Suppressor macrophage treated with lipopolysaccharide for 1 hour (primary cell): ENCODE measurements at places on chromosomes 1 and 21.

DNA sequence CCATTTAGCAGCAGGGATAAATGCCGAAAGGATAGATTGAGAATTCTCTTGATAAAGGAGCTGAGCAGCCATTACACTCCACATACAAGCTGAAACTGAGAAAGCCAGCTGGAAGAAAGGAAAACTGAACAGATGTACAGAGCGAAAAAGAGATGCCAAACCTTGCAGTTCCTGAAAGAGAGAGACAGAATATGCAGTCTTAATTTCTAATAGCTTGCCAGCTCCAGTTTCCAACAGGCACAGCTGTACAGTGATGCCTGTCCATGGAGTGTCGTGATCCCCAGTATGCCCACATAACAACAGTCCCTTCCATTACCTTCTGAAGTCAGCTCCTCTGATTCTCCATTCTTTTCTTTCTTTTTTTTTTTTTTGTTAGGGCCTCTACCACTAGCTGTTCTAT, 22.7 kb downstream of the ABL2 start:
- DNase-seq: no peak

- DNase-seq: no peak
Observed at GRCh38 chr1:1303736-1304135, 4.0 kb downstream of the ACAP3 start.

DNA sequence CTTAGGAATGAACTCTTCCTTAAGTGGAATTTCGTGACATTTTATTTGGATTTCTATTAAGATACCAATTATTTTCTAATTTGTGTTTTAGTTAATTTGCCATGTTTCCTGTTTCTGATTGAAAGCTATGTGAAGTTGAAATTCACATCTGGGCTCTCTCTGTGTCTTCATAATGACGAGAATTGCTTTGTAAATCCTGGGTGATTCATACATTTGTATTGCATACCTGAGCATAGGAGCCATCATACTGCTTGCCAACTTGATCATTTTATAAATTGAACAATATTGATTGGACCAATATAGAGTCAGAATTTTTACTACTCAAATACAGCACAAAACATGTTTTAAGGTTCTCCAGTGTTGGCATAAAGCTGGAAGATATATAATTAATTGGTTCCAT, 817.9 kb downstream of the BRINP3 start:
- DNase-seq: no peak

DNA sequence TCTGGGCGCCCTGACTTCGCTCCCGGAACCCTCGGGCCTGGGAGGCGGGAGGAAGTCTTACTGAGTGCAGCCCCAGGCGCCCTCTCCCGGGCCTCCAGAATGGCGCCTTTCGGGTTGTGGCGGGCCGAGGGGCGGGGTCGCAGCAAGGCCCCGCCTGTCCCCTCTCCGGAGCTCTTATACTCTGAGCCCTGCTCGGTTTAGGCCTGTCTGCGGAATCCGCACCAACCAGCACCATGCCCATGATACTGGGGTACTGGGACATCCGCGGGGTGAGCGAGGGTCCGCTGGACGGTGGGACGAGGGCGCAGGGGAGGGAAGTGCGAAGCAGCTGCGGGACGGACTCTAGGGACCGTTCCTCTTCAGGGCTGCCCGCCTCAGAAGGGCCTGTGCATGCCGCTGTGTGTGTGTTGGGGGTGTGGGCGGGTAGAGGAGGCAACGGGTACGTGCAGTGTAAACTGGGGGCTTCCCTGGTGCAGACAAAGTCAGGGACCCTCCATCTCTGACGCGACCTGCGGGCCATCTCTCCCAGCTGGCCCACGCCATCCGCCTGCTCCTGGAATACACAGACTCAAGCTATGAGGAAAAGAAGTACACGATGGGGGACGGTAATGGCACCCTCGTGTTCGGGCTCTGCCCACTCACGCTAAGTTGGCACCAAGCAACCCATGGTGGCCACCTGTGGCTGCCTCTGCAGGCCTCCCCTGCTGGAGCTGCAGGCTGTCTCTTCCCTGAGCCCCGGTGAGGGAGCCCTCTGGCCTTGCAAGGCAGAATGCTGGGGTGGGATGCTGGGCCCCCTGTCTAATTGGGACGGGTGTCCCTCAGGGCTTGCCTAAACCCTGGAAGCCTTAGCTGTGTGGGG, at the start of gene GSTM1:
Gene GSTM1 (plus strand): TSS at position 177 of the 859 bp plus-strand sequence. CDS start 57 bp downstream, at position 234.
- DNase-seq: peak; percentile 94

- DNase-seq: no peak
Observed at GRCh38 chr1:205318231-205318991, 3.1 kb downstream of the NUAK2 start.

- DNase-seq: no peak
Observed at GRCh38 chr1:53049574-53049967, 12.4 kb upstream of the PODN start.

- DNase-seq: peak; percentile 72
Observed at GRCh38 chr1:117754061-117754969, 148.5 kb downstream of the TENT5C start.

- DNase-seq: peak; percentile 63
Observed at GRCh38 chr1:36156329-36157114, 562 bp downstream of the MAP7D1 start.

- DNase-seq: peak; percentile 5
Observed at GRCh38 chr1:209493559-209493958, 90.0 kb upstream of the CAMK1G start.

DNA sequence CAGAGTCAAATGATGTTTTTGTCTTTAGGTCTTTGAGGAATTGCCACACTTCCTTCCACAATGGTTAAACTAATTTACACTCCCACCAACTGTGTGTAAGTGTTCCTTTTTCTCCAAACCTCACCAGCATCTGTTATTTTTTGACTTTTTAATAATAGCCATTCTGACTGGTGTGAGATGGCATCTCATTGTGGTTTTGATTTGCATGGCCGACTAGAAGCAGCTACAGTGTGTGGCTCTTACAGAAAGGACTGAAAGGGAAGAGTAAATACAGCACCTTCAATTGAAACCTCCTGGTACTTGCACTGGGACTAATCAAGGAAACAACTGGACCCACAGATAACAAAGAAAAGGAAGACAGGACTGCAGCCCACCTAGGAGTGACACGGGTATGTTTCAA, 668.0 kb upstream of the RGS18 start:
- DNase-seq: no peak

DNA sequence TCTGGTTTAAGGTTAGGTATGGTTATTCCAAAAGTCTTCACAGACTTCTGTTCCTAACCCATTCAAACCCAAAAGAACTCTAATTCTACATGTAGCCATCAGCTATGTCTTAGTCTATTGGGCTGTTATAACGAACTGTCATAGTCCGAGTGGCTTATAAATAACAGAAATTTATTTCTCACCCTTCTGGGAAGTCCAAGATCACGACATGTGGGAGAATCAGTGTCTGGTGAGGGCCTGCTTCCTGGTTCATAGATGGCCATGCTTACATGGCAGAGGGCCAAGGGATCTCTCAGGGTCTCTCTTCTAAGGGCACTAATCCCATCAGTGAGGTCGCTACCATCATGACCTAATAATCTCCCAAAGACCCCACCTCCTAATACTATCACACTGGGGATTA, 103.0 kb upstream of the PPP2R5A start:
- DNase-seq: peak; percentile 71

DNA sequence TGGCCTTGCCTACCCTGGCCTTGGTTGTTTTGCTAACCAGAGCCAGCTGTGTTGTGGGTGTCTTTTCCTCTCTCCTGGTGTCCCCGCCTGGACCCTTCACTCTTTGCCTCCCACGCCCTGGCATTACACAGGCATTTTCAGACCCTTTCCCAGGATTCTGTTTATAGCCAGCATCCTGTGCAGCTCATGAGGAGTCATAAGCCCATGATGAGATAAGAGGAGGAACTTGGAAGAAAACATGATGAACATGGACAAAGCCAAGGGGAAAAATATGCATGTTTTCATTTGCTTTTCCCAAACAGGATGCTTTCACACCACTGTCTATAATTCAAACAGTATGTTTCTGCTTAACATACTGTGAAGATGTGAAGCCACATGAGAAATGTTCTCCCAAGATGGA, 18.7 kb upstream of the WARS2 start:
- no peak for DNase-seq

GRCh38 chr1:31299365-31299764, 2.5 kb downstream of the ZCCHC17 start:
- peak; percentile 7 for DNase-seq

GRCh38 chr1:171083222-171083621, 7.5 kb upstream of the FMO3 start:
- no peak for DNase-seq

GRCh38 chr1:164592634-164593033, 33.6 kb downstream of the PBX1 start:
- DNase-seq: no peak

GRCh38 chr1:69569576-69570328, 2.0 kb downstream of the LRRC7 start:
- peak; percentile 13 for DNase-seq

DNA sequence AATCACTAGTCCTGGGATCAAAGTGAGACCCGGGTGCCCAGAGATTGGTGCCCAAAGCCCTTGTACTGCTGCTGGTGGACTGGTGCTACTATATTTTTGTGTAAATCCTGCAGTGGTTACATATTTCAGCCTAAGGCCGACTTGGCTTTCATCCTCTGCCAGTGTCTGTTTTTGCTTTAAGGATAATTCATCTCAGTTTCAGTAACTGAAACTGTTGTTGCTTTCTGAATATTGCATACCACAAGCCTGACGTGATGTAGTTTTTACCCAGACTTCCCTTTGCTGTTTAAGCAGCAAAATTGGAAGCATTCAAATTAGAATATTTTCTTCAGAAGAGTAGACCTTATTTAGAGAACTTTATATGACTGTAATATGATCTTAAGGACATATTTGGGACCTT, 341.8 kb downstream of the RYR2 start:
- DNase-seq: no peak

DNA sequence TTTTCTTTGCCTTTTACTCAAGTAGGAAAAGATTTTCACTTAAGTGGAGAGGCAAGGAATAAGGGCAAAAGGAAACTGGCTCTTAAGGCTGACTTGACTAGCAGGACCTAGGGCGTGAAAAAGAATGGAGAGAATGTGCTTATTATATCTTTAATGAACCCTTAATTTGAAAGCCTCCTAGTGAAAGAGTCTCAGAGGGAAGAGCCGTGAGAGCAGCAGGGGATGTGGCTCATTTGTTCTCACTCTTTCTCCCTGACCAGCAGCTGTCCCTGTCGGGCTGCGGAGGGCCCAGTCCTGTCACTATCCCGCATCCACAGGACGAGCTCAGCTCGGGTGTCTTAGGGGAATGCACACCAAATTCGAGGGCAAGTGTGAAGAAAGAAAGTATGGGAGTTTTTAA, 180.1 kb downstream of the EDEM3 start:
- DNase-seq: no peak

DNA sequence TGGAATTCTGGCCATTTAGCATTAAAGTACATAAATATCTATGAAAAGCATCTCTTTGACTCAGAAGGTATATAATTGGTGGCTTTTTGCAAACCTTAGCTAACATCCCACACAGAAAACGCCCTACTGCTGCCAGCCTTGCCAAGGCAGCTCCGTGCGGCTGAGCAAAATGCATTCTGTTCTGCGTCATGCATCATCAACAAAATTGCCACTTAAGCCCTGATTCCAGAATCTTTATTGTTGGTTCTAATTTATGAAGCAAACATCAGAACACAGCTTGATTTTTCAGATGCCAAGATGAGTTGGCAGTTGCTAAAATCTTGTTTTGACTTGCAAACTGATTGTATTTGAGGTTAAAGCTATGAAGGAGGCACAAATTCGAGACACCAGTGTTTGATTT, 314.9 kb upstream of the DEPDC1 start:
- DNase-seq: no peak

- no peak for DNase-seq
Observed at GRCh38 chr21:46195595-46196195, 11.4 kb upstream of the SPATC1L start.

DNA sequence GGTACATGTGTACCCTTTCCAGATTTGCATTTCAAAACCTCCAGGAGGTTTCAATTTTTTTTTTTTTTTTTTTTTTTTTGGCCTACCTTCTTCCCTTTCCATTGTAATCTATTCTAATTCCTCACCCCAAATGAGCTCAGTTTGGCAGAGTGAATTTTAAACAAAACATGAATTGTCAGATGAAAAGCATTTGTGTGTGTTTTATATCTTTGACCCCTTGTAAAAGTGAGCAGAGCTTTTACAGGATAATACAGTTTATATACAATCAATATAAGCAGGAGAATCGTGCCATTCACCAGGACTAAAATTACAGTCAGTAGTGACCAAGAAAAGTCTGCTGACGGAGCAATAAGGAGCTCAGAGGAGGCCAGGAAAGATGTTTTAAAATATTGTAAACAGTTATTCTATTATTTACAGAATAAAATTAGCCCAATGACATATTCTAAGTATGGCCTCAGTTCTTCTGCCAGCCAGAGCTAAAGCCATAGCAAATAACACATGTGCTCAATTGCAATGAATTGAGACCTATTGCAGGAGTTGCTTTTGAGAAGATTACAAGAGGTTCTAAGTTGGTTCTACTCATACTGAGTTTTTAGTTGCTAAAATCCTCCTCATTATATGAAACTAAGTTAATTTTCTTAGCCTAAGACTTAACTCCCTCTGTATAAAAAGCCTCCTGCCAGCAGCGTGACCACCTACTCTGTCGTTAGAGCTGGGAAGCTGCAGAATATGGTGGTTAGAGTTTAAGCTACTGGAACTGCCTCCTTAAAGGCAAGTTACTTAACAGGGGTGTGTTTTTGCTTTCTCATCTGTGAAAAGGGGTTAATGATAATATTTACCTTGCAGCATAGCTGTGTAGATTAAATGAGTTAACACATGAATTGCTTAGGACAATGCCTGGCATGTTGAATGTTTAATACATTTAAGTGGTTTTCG, 50.8 kb upstream of the ZNF326 start:
- no peak for DNase-seq

DNA sequence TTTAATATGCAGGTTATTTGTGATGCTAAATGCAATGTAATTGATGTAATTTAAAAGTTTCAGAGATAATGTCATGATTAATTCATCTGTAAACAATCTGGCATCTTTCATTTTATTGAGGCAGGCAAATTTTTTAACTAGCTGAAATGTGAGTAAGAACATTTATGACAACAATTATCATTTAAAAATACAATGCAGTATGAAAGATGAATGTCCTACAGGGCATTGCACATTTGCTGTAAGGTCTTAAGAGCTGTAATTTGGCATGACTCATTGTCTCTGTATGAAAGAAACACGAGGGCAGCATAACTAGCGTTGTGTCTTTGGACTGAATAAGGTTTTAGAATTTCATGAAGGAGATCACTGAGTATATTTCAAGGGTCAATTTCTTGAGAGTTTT, 642.8 kb downstream of the PLA2G4A start:
- no peak for DNase-seq
